ENCODE measurements at places on chromosomes 16 and 17.

DNA sequence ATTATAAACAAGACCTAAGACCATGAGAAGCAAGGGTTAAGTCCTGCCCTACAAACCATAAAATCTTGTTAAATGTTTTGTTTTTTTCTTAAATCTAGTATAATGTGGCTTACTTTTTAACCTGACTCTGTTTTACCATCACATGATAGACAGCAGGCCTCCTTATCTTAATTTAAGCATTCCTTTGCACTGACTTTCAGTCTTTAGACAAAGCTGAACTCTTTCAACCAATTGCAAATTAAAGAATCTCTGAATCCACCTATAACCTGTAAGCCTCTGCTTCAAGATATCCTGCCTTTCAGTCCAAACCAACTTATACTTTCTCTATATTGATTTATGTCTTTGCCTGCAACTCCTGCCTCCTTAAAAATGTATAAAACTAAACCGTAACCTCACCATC, 478.5 kb downstream of the GRIN2A start:
- no peak for DNase-seq

DNA sequence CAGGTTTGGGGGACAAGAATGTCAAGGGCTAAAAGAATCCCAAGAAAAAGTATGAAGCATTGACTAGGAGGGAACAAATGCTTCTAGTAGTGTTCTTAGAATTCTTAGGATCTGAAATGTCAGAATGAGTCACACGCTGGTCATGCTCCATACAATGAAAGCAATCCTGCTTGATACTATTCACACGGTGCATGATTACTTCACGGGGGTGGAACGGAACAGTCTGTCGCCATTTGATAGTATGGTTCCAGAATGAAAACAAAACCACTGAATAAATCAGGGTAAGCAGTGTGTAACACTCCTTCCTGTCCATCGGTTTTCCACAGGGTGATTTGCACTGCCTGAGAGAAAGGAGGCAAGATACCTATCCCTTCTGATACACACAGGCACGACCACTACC, 22.9 kb upstream of the YWHAE start:
- DNase-seq = no peak

GRCh38 chr17:50481648-50482047, 3.0 kb downstream of the RSAD1 start:
- no peak for DNase-seq

- DNase-seq = no peak
Observed at GRCh38 chr16:48608452-48608851, 1.5 kb downstream of the N4BP1 start.

GRCh38 chr17:77215281-77215680, 74.5 kb downstream of the SEC14L1 start:
- no peak for DNase-seq

GRCh38 chr16:87561200-87562105, 40.9 kb upstream of the JPH3 start:
- DNase-seq = no peak

GRCh38 chr16:87949071-87949744, 2.0 kb upstream of the BANP start:
- no peak for DNase-seq

GRCh38 chr17:43900858-43901754, 6.2 kb downstream of the MPP2 start:
- DNase-seq = no peak

GRCh38 chr16:52372313-52372712, 174.6 kb downstream of the TOX3 start:
- no peak for DNase-seq

DNA sequence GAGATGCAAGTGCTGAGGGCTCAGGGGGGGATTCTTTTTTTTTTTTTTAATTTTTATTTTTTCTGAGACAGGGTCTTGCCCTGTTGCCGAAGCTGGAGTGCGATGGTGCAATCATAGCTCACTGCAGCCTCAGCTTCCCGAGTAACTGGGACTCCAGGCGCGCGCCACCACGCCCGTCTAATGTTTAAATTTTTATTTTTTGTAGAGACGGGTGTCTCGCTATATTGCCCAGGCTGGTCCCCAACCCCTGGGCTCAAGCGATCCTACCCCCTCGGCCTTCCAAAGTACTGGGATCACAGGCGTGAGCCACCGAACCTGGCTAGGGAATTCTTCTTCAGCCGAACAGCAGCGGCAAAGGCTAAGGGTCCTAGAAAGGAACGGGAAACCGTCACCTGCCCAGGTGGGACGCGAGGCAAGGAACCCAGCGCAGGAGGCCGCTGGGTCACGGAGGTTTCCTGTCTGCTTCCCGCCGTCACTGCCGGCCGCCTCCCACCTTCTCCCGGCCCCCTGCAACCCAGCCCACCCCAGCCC, 13.3 kb upstream of the OR1F1 start:
- DNase-seq = no peak

DNA sequence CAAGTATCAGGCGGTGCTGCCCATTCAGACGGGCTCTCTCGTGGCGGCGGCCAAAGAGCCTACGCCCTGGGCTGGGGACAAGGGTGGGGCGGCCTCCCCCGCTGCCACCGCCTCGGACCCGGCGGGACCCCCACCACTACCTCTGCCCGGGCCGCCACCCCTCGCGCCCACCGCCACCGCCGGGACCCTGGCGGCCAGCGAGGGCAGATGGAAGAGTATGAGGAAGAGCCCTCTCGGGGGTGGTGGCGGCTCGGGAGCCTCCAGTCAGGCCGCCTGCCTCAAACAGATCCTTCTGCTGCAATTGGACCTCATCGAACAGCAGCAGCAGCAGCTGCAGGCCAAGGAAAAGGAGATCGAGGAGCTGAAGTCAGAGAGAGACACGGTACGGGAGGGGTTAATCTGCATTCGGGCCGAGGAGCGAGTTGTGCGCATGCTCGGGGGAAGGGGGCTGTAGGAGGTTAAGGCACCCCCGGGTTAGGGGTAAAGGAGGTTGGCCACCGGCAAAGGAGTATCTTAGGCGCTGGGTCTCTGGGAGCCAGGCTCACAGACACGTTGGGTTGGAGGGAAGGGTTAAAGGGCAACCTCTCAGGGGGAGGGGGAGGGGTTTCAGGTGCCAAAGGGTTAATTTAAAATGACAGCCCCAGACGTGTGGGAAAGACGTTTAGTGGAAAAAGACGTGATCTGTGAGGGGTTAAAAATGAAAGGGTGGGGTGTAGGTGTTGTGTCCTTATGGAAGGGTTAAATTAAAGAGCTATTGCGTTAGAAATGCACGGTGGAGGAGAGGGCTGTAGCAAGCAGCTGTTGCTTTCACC, 1.4 kb downstream of the MSL1 start:
- DNase-seq = no peak

GRCh38 chr17:28340374-28340773, 4.8 kb downstream of the TNFAIP1 start:
- no peak for DNase-seq

DNA sequence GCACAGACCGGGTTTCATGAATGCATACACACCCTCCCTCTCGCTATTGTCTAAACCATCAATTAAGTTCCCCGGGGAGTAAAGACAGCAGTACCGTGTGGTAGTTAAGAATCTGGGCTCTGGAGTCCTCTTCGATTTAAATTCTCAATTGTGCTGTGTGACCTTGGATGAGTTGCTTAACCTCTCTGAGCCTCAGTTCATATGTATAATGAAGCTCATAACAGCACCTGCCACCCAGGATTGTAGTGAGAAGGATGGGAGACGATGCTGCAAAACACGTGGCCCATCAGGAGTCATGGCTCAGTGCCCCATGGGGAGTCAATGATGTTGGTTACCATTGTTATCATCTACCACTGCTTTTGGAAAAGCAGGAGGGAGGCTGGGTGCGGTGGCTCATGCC, 34.5 kb upstream of the KDM8 start:
- DNase-seq = no peak

GRCh38 chr17:12655936-12656335, 9.8 kb upstream of the MYOCD start:
- no peak for DNase-seq

GRCh38 chr17:61862975-61863800, at the start of gene BRIP1:
Gene BRIP1, minus strand, starts transcription at chr17:61863528. Its CDS starts 1,989 bp downstream, at chr17:61861539.
- peak; percentile 69 for DNase-seq

DNA sequence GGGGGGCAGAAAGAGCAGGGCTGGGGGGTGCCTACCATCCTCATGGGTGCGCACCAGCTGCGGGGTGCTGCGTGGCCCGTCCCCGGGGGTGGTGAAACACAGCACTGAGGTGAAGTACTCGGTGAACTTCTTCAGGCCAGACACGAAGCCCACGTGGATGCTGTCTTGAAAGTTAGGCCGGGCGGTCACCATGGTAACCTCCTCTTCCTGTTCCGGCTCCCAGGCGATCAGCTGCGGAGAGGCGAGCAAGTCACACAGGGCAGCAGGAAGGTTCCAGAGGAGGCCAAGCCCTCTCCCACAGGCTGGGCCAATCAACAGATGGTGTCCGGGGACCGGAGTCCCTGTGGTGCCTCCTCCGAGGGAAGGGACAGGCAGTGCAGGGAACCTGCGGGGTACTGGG, 90.1 kb upstream of the CDC42EP4 start:
- DNase-seq = no peak

All from stimulated activated CD8-positive, alpha-beta memory T cell treated with anti-CD3 and anti-CD28 coated beads, Interleukin-4, amount 100 ng/mL, for 4 hours (primary cell).